Activated gamma-delta T cell treated with anti-CD3 and anti-CD28 coated beads, Interleukin-2, amount 50 U/mL, for 16 hours (primary cell): ENCODE measurements at places on chromosomes 12 and 14.

GRCh38 chr14:35878272-35879150, 52.4 kb downstream of the BRMS1L start:
- DNase-seq, result no peak

DNA sequence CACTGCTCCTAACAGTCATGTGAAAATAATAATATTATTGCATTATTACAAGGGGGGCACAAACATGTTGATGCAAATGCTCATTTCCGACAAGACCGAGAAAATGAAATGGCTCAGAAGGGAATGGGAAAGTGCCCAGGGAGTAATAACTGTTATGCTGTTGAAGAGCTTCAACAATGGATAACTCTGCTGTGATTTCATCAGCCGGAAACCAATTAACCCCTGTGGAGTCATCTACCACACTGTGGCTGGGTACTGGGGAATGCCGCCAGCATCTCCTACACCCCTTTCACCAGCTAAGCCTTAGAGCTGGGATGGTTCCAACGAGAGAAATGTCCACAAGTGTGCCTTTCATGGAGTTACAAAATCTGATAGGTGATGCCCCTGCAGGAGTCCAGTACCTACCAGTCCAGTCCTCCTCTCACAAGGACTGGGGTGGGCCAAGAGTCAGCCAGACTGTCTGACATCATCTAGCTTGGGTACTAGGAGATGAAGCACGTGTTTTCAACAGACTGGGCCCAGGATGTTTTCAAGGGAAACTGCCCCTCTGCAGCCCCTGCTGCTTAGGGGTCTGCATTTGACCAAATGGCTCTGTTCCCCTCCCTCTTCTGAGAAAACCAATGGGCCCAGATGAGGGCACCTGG, 509.3 kb upstream of the CCDC196 start:
- no peak for DNase-seq

- no peak for DNase-seq
Measured at GRCh38 chr14:55190906-55191202, 531 bp downstream of the DLGAP5 start.

- DNase-seq, result peak; percentile 29
Measured at GRCh38 chr12:47360771-47361388, 281.1 kb upstream of the AMIGO2 start.

DNA sequence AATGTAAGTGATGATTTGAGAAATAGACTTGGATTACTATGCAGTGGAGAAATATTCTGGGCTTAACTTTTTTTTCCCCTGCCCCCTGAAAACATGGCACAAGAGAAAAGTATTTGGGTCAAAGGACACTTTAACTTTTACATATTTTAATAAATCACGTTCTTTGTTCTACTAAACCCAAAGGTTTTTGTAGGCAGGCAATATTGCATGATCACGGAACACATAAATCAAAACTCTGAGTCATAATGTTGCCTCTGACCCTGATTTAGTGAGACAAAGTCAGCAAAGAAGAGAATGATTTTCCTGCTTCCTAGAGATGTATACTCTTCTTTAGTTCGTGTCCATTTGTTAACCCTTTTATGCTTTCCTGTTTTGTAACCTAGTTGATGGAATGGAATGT, 38.0 kb downstream of the ABCD2 start:
- no peak for DNase-seq

DNA sequence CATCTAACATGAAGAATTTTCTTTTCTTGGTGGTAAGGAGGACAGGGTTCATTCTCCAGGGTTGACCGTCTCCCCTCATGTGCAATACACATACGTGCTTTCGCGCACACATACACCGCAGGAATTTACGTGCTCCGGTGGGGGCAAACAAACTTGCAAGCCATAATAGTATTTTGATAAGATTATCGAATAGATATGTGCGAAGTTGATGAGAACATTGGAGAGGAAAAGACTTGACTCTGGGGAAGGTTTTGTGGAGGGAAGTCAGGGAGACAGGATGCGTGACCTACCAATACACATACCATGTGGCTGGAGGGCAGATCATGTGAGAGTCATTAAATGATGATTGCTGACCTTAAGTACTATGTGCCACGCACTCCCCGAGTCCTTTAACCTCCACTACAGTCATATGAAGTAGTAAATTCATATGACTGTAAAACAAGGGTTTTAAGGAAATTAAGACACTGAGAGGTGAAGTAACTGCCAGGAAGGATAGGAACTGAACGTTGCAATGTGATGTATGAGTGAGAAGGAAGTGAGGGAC, 921 bp downstream of the RAD51B start:
- DNase-seq, result no peak

GRCh38 chr12:63845726-63846125, 1.2 kb downstream of the SRGAP1 start:
- no peak for DNase-seq

DNA sequence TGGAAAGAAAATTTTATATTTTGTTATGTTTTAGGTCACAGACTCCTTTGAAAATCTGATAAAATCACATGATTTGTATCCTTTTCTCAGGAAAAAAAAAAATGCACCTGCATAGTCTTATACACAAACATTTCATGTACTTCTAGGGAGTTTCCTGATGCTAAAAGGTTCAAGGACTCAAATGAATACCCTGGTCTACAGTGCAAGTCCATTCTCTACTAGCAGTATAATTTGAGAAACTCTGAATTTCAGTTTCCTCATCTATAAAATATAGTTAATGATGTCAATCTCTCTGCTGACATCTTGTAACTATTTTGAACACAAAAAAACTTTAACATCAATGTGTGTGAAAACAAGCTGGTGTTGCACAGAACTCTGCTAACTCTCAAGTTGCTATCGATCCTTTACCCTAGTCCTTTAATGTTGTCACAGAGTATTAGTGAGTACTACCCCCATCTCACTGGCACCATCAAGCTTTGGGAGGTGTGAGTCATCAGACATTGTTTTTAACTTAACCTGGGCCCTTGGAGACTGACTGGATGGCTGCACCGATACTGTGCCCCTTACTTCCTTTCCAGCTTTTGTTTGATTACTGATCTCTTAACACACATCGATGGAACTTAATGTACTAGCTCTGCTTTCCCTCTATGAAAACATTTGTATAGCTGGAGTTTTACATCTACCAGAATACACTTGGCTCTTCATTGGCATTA, 251.9 kb upstream of the SOX5 start:
- no peak for DNase-seq

- DNase-seq, result no peak
Measured at GRCh38 chr14:81982046-81982445, 448.4 kb upstream of the SEL1L start.

DNA sequence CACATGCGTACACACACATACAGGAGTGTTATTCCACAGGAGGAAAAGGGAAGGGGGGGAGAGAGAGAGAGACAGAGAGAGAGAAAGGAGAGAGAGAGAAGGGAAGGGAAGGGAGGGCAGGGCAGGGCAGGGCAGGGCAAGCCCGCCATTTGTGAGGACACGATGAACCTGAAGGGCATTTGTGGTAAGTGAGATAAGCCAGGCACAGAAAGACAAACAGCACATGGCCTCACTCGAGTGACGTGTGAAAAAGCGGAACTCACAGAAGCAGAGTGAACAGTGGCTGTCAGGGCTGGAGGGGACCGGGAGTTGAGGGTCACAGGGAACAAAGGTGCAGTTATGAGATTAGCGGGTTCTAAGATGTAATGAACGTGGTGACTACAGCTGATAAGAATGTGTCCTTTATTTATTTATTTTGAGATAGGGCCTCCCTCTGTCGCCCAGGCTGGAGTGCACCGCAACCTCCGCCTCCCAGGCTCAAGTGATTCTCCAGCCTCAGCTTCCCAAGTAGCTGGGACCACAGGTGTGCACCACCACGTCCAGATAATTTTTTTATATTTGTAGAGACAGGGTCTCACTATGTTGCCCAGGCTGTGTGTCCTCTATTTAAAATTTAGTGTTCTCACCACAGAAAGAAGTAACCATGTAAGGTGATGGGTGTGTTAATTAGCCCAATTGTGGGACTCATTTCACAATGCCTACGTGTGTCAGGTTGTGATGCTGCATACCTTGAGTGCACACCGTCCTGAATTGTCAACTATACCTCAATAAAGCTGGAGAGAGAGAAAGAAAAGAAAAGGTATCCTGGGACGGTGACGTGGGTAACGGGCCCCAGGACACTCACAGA, 18.7 kb upstream of the FBRSL1 start:
- no peak for DNase-seq

GRCh38 chr14:103507751-103508150, 14.9 kb downstream of the CKB start:
- no peak for DNase-seq

GRCh38 chr12:123457980-123458779, at the start of gene SNRNP35:
Gene SNRNP35, plus strand, starts transcription at chr12:123458139. Its CDS starts 7,402 bp downstream, at chr12:123465541.
- DNase-seq, result peak; percentile 75

- DNase-seq, result no peak
Measured at GRCh38 chr12:67411562-67411961, 142.4 kb downstream of the CAND1 start.

DNA sequence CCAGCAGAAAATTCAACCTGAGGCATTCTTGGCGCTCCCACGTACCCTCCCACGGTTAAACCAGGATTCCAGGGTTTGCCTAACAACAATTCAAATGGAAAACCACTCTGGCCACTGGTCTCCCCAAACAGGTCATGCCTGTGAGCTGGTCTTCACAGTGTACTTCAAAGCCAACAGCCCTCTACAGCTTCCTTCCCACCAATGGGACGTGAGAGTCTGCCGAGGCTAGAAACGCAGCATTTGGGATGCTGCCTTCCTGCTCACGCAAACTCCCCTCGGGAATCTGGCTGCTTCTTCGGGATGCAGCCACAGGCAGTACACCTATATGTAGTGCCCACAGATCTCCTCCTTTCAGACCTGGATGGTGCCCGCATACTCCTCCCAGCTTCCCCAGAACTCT, 149.1 kb downstream of the KLHL28 start:
- no peak for DNase-seq

DNA sequence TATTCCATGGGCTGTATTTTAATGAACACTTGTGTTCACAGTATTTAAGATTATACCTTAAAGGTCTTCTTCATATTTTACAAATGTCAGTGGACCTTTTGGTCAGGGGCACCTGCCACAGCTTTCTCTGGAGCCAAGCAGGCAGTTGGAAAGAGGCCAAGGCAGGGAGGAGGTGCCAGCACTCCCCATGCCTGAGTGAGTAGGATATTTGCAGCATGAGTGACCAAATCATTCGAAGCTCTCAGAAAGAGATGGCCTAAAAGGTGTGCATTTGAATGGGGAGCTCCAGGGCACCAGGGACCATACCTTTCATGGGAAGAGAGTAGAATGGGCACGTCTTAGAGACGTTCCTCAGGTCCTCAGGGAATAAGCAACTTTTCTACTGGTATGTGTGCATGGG, 121.6 kb downstream of the GPR135 start:
- no peak for DNase-seq

GRCh38 chr14:104935026-104935650, 10.5 kb downstream of the PLD4 start:
- no peak for DNase-seq

DNA sequence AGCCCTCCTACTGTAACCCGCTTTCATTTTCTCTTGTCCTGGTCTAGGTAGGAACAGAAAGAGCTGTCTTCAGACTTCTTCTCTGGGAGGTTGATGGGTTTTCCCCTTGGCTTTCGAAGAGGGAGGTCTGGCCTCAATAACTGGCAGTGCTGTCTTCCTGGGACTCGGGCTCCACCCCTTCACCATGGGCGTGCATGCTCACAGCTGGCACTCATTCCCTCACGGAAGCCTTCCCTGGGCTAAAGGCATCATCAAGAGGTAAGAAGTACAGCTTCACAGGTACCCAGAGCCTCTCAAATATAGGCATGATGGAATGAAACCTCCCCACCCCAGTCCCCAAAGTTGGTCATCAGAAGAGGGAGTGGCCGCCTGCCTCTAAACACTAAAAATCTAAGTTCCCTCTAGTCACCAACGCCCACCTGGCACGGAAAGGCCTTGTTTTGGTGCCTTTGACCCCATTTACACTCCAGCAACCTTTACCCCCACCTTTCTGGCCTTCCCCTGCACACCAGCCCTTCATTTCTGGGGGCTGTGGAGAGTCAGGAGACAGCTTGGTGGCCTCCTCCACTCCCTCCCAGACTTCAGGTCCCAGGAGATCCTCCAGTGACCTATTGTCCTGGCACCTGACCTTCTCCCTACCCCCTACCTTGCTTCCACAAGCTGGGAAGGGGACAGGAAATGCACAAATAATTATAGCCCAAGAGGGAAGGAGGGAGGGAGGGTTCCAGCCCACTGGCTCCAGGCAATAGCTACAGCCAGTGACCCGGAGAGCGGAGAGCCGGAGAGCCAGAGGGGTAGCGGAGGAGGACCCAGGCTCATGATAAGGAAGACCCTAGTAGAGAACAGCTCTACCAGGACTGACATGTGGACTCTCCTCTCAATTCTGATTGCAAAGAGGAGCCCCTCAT, 2.8 kb downstream of the RAPGEF3 start:
- DNase-seq, result no peak
